Chondrocyte (in vitro differentiated cells): ENCODE measurements at places on chromosomes 5 and 9.

- no peak for DNase-seq
These were observed 68.8 kb upstream of the FCN2 start for GRCh38 chr9:134811673-134812342.

- no peak for DNase-seq
These were observed 259.0 kb downstream of the NDUFS4 start for GRCh38 chr5:53819482-53819881.

- no peak for DNase-seq
These were observed 69.4 kb upstream of the MEF2C start for GRCh38 chr5:88952344-88952743.

DNA sequence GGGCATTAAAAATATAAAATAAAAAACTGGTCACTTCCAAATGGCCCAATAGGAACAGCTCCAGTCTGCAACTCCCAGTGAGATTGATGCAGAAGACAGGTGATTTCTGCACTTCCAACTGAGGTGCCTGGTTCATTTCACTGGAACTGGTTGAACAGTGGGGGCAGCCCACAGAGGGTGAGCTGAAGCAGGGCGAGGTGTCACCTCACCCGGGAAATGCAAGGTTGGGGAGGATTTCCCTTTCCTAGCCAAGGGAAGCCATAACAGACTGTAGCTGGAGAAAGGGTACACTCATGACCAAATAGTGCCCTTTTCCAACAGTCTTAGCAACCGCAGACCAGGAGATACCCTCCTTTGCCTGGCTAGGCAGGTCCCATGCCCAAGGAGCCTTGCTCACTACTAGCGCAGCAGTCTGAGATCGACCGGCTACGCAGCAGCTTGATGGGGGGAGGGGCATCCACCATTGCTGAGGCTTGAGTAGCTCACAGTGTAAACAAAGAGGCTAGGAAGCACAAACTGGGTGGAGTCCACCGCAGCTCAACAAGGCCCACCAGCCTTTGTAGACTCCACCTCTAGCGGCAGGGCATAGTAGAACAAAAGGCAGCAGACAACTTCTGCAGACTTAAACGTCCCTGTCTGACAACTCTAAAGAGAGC is 12.7 kb downstream of the RLN1 start:
- no peak for DNase-seq
